ENCODE measurements at places on chromosomes 6 and 20. TPM values are rescaled to one million over a fixed set of nuclear protein-coding genes. Genes with fewer than 3 reads are reported as not detected.

- no peaks in the 10 kb centered on the region for H3K36me3 ChIP-seq
- no peak overlapping the region for H3K27ac ChIP-seq
- no peaks in the 10 kb centered on the region for H3K4me1 ChIP-seq
Observed at GRCh38 chr6:93749191-93749590, 329.8 kb upstream of the EPHA7 start.

DNA sequence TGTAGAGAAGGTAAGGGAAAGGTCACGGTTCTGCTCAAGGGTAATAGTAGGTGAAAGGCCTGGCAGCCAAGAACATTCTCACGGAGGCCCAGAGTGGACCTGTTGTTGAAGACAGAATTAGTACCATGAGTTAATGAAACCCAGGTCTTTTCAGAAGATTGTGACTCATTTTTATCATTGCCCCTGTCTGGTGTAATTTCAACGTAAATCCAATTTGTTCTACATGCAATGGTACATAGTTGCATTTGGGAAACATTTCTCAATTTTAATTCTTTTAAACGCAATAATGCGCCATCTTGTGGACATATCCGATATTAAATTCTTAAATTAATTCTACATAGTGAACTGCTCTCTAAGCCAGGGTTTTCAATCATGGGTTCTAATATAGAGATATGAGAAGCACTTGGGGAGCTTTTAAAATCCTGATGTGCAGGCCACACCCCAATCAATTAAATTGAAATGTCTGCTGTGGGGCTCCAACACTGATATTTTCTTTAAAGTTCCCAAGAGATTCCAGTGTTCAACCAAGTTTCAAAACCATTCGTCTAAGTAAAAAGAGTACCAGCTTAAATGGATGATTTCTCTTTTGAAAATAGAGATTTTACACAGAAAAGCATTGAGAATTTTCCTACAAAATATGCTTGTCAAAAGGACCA lies 257.4 kb downstream of the PLCB1 start:
- DNase-seq = peak; percentile 33
- H3K4me3 ChIP-seq = no peak overlapping the region
- no peaks in the 10 kb centered on the region for H3K27me3 ChIP-seq
- H3K27ac ChIP-seq = no peak overlapping the region

- H3K4me1 ChIP-seq = peaks cover 28% of the 10 kb centered on the region
- H3K36me3 ChIP-seq = no peaks in the 10 kb centered on the region
- no peak overlapping the region for H3K4me3 ChIP-seq
Observed at GRCh38 chr6:110534731-110535492, 58.5 kb upstream of the SLC22A16 start.

GRCh38 chr20:46076806-46077205 lies 13.0 kb downstream of the NCOA5 start:
- peaks cover 22% of the 10 kb centered on the region for H3K36me3 ChIP-seq
- no peak for DNase-seq
- H3K27ac ChIP-seq = no peak overlapping the region
- no peak overlapping the region for H3K4me3 ChIP-seq

DNA sequence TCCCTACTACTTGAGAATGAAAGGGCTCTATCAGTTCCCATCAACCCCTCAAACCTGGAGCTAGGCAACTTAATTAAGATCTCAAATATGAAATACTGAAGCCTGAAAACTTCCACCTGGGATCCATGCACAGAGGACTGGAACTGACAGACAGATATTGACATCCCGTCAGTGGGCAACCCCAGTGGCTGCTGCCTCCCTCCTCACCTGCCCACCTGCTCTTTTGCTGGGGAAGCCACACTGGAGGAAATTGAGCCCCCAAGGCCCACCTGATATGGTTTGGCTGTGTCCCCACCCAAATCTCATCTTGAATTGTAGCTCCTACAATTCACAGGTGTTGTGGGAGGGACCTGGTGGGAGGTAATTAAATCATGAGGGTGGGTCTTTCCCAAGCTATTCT lies 192.8 kb downstream of the LRFN2 start:
- H3K4me1 ChIP-seq = no peaks in the 10 kb centered on the region
- no peaks in the 10 kb centered on the region for H3K27me3 ChIP-seq
- H3K36me3 ChIP-seq = no peaks in the 10 kb centered on the region
- H3K27ac ChIP-seq = no peak overlapping the region

DNA sequence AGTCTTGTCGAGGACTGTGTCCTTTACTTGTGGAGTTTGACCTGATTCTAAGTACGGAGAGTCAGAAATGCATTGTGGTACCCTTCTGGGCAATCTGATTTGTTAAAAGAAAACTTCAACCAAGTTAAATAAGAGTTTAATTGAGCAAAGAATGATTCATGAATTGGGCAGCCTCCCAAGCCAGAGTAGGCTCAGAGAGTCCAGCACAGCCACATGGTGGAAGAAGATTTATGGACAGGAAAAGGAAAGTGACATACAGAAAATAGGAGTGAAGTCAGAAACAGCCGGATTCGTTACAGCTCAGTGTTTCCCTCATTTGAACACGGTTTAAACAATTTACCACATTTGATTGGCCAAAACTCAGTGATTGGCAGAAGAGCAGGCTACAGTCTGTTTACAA lies 329.2 kb downstream of the DHX35 start:
- H3K27me3 ChIP-seq = no peaks in the 10 kb centered on the region
- no peaks in the 10 kb centered on the region for H3K4me1 ChIP-seq
- no peaks in the 10 kb centered on the region for H3K36me3 ChIP-seq
- peak; percentile 76 for DNase-seq

- peak; percentile 32 for DNase-seq
- H3K27ac ChIP-seq = peak overlapping the region; percentile 86
- no peaks in the 10 kb centered on the region for H3K4me1 ChIP-seq
- no peaks in the 10 kb centered on the region for H3K27me3 ChIP-seq
- no peaks in the 10 kb centered on the region for H3K36me3 ChIP-seq
- peak overlapping the region; percentile 85 for H3K4me3 ChIP-seq
Observed at GRCh38 chr6:108260126-108260808, 573 bp downstream of the SNX3 start.

DNA sequence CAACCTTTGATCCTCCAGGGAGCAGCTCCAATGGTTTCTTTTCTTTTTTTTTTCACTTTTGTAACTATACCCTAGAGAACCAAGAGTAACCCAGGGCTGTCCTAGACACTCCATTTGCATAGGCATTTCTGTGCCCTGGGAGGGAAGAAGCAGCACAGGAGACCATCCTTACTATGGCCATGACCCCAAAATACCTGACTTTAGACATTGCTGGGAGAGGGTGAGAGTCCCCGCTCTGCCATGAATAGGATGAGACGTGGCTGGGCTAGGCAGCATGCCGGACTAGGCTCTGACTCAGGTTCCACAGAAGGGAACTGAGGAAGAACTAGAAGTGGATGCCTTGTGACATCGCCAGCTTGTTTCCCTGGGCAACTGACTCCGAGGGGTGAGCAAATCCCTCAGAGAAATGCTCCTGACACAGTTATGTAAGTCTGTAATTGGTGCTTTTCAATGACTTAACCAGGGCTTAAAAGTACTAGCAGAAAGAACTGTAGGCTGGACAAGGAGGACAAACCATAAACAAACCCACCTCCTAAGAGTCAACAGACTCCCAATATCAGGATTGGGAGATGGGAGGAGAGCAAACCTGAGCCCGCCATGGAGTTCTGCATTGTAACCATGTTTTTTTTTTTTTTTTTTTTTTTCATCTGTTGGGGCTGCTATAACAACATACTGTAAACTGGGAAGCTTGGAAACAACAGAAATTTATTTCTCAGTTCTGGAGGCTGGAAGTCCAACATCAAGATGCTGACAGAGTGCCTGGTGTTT lies 910 bp upstream of the ADTRP start:
- no peak overlapping the region for H3K4me3 ChIP-seq
- H3K27ac ChIP-seq = no peak overlapping the region
- no peaks in the 10 kb centered on the region for H3K36me3 ChIP-seq
- no peaks in the 10 kb centered on the region for H3K4me1 ChIP-seq
- H3K27me3 ChIP-seq = no peaks in the 10 kb centered on the region

DNA sequence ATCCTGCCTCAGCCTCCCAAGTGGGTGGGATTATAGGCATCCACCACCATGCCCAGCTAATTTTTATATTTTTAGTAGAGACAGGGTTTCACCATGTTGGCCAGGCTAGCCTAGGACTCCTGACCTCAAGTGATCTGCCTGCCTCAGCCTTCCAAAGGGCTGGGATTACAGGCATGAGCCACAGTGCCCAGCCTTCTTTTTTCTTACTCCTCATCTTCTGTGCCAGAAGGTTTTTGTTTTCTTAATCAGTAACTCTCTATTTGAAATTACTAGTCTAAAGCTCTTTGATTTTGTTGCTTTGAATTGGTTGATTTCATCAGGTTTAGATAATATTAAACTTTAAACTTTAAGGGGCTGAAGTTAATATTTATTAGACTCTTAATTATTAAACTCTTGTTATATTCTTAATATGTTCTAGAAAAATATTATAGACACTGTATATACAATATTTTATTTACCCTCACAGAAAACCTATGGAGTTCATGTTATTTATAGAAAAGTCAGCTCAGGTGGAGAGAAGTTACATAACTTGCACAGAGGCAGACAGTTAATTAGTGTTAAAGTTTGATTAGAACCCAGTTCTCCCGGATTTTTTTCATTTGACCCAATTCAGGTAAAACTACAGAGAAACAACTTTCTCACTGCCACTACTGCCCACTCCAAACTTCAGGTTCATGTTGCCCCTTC lies 177.4 kb upstream of the SGK1 start:
- no peak for DNase-seq
- no peak overlapping the region for H3K27ac ChIP-seq
- H3K36me3 ChIP-seq = no peaks in the 10 kb centered on the region

- no peaks in the 10 kb centered on the region for H3K36me3 ChIP-seq
- peak; percentile 36 for DNase-seq
- no peak overlapping the region for H3K4me3 ChIP-seq
- H3K27me3 ChIP-seq = no peaks in the 10 kb centered on the region
- no peaks in the 10 kb centered on the region for H3K4me1 ChIP-seq
Observed at GRCh38 chr6:5295623-5296022, 34.3 kb downstream of the FARS2 start.

- H3K4me3 ChIP-seq = peak overlapping the region; percentile 90
- H3K4me1 ChIP-seq = peaks cover 7% of the 10 kb centered on the region
- DNase-seq = no peak
- no peaks in the 10 kb centered on the region for H3K27me3 ChIP-seq
Observed at GRCh38 chr6:28081486-28081751, 1.1 kb downstream of the ZNF165 start.

- H3K27ac ChIP-seq = no peak overlapping the region
- no peaks in the 10 kb centered on the region for H3K36me3 ChIP-seq
- no peaks in the 10 kb centered on the region for H3K4me1 ChIP-seq
Observed at GRCh38 chr6:164505425-164505824, 804.0 kb downstream of the C6orf118 start.

Gene SLC12A5
- 15.2 TPM for total RNA-seq

Gene DOK5
- total RNA-seq = 0.82 TPM

Gene CFB
- 1.4 TPM for total RNA-seq

Gene IER3
- total RNA-seq = 216 TPM

Gene POLR1C
- total RNA-seq = 46.2 TPM
